NCI-H187 (cell line): ENCODE measurements at places on chromosomes 6 and 20.

- DNase-seq = no peak
These were observed 91.1 kb upstream of the PTPN1 start for GRCh38 chr20:50418890-50419642.

GRCh38 chr6:1777921-1778685, 168.4 kb downstream of the FOXC1 start:
- DNase-seq = no peak

DNA sequence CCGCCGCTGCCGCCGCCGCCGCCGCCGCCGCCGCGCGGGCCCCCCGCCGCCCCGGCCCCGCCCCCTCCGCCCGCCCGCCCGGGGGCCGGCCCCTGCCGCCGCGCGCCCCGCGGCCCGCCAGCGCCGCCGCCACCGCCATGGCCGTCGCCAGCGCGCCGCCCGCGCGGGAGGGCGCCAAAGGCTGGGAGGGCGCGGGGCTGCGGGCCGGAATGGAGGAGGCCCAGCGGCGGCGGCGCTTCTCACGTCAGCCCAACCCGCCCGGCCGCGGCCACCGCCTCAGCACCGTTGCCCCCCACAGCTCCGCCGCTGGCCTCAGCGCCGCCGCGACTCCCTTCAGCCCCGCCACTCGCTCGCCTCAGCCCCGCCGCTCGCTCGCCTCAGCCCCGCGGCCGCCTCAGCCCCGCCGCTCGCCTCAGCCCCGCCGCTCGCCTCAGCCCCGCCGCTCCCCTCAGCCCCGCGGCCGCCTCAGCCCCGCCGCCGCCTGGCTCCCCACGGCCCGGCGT, 258 bp downstream of the PHF10 start:
- peak; percentile 13 for DNase-seq

DNA sequence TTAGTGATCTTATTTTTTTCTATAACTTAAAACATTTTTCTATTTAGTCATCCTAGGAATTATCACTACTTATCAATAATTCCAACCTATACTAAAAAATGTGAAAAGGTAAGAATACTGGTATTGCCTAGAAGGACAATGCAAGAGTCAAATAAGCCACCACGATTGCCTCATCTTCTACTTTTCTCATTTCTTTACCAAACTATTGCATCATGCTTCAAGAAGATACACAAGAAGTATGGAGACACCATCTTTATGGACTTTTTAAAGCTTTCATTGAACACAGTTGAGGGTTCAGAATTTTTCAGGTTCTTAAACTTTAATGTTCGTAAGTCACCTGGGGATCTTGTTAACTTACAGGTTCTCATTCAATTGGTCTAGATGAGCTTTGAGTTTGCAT, 25.9 kb downstream of the ELOVL2 start:
- DNase-seq = no peak

DNA sequence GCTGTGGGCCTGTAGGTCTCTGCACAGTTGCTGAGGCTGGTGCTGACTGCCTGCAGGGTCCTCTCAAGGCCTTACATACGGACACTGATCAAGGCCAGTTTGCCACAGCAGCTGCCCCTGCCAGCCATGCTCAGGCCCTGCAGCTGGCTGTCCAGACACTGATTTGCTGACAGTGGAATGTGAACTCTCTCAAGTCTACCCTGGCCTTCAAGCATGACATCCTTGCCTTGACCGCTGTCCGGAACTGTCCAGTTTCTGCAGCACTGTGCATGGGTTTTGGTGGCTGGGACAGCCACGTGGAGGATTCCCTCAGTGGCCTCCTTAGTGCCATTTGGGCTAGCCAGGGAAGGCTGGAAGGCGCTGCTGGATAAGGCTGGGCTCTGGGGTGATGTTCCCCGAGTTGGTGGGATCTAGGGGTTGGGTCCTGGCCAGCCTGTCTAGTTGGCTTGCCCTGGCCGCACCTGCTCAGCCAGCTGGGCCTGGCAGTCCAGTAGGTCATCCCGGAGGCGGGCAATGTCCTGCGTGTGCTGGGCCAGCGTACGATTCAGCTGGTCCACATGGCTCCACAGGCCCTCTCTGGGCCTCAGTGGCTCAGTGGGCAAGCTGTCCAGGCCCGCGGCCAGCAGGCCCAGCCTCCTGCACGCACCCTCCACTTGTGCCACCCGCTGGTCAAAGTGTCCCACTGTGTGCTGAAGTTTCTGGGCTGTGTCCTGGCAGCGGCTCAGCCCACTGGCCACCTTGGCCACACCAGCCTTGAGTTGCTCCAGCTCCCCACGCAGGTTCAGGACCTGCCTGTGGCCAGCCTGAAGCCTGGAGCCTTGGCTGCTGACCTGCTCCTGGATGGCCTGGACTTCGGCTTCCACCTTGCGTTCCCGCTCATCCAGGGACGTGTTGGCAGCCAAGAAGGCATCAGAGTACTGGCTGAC, 5.5 kb downstream of the EMILIN3 start:
- no peak for DNase-seq

DNA sequence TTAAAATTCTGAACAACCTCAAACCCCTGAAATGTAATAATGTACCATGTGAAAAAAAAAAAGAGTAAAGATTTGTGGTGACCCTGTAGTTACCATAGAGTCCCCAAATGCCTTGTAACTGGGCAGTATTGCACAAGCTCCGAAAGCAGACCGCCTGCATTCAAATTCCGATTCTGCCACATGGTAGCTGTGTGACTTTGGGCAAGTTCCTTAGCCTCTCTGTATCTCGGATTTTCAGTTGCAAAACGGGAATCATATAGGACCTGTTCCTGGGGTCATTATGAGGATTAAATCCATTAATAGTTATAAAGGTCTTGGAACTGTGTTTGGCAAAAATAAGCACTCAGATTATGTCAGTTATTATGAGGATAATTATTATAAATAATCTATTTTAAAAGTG, 43.6 kb downstream of the TSPYL4 start:
- no peak for DNase-seq

GRCh38 chr6:92715991-92716390, 703.4 kb downstream of the EPHA7 start:
- no peak for DNase-seq

DNA sequence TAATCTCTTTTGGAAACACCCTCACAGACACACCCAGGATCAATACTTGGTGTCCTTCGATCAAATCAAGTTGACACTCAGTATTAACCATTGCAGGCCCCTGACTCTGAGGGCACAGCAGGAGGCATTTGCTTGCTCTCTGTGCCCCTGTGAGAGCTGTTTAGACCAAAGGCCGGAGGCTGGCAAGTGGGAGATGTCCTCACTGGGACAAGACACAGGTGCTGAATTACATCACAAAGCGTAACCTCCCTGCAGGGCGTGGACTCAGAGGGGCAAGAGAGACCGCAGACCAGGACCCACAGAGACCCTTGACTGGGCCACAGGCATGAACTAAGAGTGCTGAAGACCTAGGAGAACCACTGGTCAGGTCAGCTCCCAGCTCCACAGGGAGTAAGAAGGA, at the start of gene CST8:
TSS of gene CST8 (plus strand) at position 301 of the 400 bp plus-strand sequence. CDS start 551 bp downstream, outside the sequence.
- DNase-seq = no peak

DNA sequence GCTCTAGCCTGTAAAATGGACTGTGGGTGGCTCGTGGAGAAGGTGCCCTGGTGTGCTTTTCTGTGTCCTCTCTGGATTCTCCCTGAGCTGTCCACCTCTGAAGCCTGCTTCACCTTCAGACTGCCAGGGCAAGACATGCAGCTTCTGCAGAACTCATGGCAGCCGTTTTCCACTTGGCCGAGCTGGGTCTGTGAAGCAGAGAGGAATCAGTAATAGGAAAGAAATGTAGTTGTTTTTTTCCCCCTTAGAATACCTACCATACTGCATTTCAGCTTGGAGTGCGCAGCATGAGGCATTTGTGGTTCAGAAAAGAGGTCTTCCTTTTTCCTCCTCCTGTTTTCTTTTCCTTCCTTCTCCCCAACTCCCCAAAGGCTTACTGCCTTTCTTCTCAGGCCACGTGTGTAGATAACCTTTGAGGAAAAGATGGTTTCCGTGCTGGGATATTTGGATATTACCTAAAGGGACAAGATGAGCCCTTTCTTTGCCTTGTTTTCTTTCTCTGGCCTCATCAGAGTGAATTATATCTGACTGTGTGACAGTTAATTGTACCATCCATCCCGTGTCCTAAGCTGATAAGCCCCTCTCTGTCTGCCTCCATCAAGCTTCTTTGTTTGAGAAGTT, 39.4 kb downstream of the RREB1 start:
- DNase-seq = no peak

- DNase-seq = no peak
These were observed 94.7 kb downstream of the SMOC2 start for GRCh38 chr6:168535711-168536110.

DNA sequence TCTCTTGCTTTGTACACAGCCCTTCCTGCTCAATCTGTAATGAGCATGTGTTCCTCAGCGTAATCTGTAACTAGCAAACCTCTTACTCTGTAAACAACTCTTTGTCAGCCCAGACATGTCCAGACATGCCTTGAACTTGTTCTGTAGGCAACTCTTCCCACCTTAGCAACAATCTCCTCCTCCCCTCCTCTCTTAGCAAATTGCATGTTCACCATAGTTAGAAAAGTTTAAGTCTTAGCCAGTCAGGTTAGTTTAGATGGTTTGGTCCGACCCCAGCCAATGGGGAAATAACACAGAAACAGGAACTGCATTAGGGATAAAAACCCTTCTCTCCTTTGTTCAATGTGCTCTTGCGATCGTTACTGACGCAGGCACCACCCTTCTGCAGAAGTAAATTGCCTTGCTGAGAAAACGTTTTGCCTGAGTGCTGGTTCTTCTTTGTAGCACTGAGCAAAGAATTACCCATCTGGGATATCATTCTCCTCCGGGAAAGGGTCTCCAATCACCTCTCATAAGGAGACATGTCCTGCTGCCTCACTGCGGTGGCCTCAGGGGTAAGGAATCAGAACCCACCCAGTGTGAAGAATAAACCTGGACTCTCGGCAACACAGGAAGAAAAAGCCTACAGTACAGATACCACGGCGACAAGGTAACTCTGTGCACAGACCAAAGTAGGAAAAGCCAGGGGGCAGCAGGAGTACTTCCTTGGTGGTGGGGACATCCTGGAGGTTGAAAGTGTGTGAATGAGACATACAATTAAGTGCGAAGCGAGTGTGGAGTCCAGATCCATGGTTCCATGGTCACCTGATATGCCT, 26.2 kb downstream of the PLN start:
- no peak for DNase-seq

DNA sequence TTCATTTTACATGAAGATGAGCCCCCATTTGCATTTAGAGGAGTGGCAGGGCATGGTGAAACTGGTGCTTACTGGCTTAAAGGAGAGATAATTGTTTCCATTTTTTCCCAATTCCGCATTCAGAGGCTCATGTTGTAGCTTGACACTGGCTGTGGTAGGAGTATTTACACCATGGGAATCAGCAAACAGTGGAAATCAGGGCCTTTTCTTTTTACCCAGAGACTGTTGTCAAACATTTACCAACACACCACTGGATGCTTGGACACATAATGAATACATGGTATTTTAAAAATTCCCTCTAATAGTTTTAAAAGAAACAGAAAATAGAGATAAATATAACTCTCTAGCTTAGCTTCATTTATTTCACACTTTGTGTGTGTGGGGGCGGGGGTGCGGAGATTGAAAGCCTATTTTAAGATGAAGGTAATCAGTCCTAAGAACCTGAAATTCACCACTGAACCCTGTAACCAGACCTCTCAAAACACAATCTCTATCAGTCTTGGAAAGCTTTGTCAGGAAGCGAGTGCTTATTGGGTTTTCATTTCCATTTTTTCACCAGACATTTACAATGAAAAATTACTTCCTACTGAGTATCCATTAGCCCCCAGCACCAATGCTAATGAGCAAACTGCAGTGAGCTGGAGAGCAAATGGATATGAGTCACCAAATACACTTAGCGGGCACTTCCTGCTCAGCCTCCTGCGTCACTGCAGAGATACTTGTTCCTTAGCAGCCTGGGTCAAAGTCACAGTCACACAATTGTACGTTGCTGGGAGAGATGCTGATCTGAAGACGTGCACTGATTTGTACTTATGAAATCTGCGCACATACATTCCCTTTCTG, 532.0 kb downstream of the BCKDHB start:
- no peak for DNase-seq

DNA sequence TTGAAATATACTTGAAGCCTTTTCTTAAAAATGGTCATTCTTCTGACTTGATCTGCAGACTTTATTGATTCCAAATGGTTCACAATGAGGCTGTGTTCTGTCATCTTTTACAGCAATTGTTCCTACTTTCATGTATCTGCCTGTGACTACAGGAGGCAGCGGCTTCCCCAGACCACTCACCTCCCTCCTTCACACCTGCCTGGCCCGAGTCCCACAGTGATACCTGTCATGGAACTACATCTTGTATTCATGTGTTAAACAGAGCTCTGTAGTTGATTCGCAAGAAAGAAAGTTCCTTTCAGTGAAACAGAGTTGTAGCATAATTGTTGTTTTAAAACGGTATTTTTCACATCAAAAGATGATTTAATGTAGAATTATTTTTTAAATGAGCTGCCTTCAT, 673.5 kb upstream of the AGPAT4 start:
- no peak for DNase-seq

DNA sequence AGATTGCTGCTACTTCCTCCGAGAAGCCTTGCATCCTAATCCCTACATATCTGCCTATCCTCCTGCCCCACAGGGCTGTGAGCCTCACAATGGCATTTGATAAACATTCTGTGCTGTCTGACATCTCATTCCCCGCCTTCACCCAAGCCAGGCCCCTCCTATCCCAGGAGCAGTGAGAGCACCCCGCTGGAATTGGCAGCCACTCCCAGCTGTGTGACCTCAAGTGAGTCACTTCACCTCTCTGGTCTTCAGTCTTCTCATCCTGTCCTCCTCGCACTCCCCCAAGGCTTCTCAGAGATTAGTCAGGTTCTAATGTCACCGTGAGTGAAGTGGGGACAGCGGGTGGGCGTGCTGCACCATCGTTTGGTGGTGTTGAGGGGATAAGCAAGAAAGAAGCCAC, 81.7 kb downstream of the CDH22 start:
- no peak for DNase-seq

GRCh38 chr20:63957004-63957689, 931 bp upstream of the UCKL1 start:
- DNase-seq = peak; percentile 78

GRCh38 chr20:5400164-5400762, 83.5 kb upstream of the PROKR2 start:
- DNase-seq = no peak

GRCh38 chr20:19605786-19606485, 152.1 kb upstream of the RIN2 start:
- DNase-seq = no peak

GRCh38 chr20:34952671-34953070, 2.9 kb downstream of the GSS start:
- DNase-seq = no peak

DNA sequence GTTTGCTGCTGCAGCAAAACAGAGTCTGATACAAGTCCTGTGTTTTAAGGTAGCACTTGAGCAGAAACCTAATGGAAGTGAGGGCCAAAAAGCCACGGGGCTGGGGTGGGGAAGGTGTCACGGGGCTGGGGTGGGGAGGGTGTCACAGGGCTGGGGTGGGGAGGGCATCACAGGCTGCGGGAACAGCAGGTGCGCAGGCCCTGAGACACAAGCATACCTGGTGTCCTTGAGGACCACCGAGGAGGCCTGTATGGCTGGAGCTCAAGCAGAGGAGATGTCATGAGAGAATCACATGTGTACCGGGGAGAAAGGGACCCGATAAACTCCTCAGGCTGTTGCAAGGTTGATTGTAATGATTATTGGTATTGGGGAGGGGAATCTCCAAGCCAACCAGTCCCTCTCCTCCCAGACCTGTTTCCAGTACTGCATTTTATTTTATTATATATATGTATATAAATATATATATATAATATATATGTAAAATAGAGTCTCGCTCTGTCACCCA, 13.6 kb upstream of the SPO11 start:
- no peak for DNase-seq

- DNase-seq = no peak
These were observed 44.2 kb downstream of the CHD6 start for GRCh38 chr20:41573955-41574354.
